ENCODE measurements at places on chromosomes 4 and X. TPM values are rescaled to one million over a fixed set of nuclear protein-coding genes. Genes with fewer than 3 reads are reported as not detected.

ODAPH gene
- not detected for total RNA-seq

NDST3 gene
- total RNA-seq: 8.2 TPM

NPY2R gene
- total RNA-seq: 1.3 TPM

ADH5 gene
- 123 TPM for total RNA-seq

CFI gene
- 44.0 TPM for total RNA-seq

RTL3 gene
- 0.16 TPM for total RNA-seq

IDUA gene
- 18.9 TPM for total RNA-seq

SRPX2 gene
- total RNA-seq: 6.3 TPM

ATOH1 gene
- not detected for total RNA-seq

CLIC2 gene
- 4.8 TPM for total RNA-seq

RIBC1 gene
- 1.8 TPM for total RNA-seq

PAK3 gene
- total RNA-seq: 31.3 TPM

RCHY1 gene
- total RNA-seq: 51.5 TPM

DAPP1 gene
- 3.1 TPM for total RNA-seq

ATP7A gene
- 23.7 TPM for total RNA-seq

MAGED4B gene
- 18.4 TPM for total RNA-seq

PDE6B gene
- 141 TPM for total RNA-seq

PCYT1B gene
- total RNA-seq: 30.8 TPM

BCORL1 gene
- total RNA-seq: 10.4 TPM

ARMCX1 gene
- 73.6 TPM for total RNA-seq

USP46 gene
- 33.5 TPM for total RNA-seq

CD38 gene
- total RNA-seq: 2.5 TPM

TCP11X2 gene
- total RNA-seq: 6.8 TPM

TMSB15C gene
- total RNA-seq: 12.6 TPM

CA5B gene
- total RNA-seq: 24.4 TPM

ARX gene
- 0.55 TPM for total RNA-seq

Data from camera-type eye (tissue), 1 donor.